ENCODE measurements at places on chromosomes 3 and 15. TPM values are rescaled to one million over a fixed set of nuclear protein-coding genes. Genes with fewer than 3 reads are reported as not detected.

Gene HSPBAP1
- total RNA-seq = 14.4 TPM

Gene CTDSPL
- total RNA-seq = 20.7 TPM

Gene COX17
- 16.0 TPM for total RNA-seq

Gene PTPRG
- total RNA-seq = 103 TPM

Gene SPINK8
- total RNA-seq = not detected

Gene CFAP100
- 5.9 TPM for total RNA-seq

Gene VEPH1
- 15.7 TPM for total RNA-seq

Gene TMEM115
- total RNA-seq = 21.3 TPM

Gene TRIM42
- not detected for total RNA-seq

Gene CCDC33
- 0.31 TPM for total RNA-seq

Gene CLDN18
- not detected for total RNA-seq

Gene SKOR1
- 0.63 TPM for total RNA-seq

Gene ARNT2
- 69.2 TPM for total RNA-seq

Gene LTK
- not detected for total RNA-seq

Gene GPX1
- 62.0 TPM for total RNA-seq

Gene IGSF10
- 1.9 TPM for total RNA-seq

Gene CLDN16
- 0.63 TPM for total RNA-seq

Gene CLEC3B
- 14.7 TPM for total RNA-seq

Gene NEO1
- total RNA-seq = 231 TPM

Gene BCL2A1
- not detected for total RNA-seq

Gene PRSS50
- total RNA-seq = 0.31 TPM

Gene ITGA11
- 0.94 TPM for total RNA-seq

Gene GOLGA6D
- total RNA-seq = not detected

Gene RETNLB
- not detected for total RNA-seq

Gene CACNA1D
- total RNA-seq = 49.8 TPM

Gene PLSCR5
- not detected for total RNA-seq

Gene AAGAB
- total RNA-seq = 27.5 TPM

Gene RPSA
- 953 TPM for total RNA-seq

Gene IL17RE
- total RNA-seq = 0.31 TPM

Gene RABL3
- 10.0 TPM for total RNA-seq
